Left colon (tissue), 2 donors: ENCODE measurements at places on chromosomes 5 and 9.

GRCh38 chr9:129806061-129806460 is 3.1 kb downstream of the TOR1B start:
- no peak for DNase-seq

- DNase-seq: no peak
Measured at GRCh38 chr9:107918749-107919148, 429.2 kb upstream of the KLF4 start.

DNA sequence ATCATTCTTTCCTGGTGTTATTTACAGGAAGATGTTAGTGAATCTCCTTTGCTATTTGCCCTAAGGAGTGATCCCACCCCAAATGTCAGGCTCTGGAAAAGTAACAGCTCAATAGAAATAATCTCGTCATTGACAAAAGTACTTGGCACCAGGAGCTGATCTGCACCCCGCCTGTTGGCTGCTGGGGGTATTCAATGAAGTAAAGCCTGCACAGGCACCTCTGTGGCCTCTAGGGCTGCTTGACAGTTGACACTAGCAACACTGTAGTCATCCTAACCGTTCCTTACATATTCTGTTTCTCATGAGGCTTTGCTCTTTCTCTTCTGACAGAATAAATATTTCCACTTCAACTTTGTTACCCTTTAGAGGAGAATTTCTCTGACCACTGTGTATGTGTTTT is 103.4 kb downstream of the DOCK2 start:
- DNase-seq: no peak

GRCh38 chr5:73233461-73234203 is 60.6 kb downstream of the TMEM174 start:
- no peak for DNase-seq

DNA sequence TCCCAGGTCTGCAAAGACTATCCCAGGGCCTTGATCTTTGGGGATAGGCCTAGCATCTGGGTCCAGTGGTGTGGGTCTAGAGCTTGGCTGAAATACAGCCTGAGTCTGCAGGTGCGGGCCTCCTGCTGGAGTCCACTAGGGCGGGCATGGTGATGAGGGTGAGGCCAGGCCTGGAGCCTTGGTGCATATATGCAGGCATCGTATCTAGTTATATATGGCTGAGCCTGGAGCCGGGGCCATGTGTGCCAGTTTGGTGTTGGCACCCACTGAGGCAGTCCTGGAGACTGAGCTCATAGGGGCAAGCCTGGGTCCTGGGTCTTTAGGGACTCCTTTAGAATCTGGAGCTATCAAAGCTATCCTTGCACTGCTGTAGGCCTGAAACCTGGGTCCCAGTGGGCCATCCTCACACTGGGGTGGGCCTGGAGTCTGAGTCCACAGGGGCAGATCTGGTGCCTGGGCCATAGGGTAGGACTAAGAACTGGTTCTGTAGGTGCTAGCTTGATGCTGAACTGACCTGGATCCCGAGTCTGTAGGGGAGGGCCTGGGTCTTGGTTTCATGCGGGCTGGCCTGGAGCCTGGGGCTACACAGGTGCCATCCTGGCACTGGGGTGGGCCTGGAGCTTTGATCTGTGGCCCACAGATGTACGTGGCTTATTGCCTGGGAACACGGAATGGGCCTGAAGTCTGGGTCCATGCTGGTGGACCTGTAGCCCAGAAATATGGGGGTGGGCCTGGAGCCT is 346.5 kb upstream of the MEF2C start:
- no peak for DNase-seq

DNA sequence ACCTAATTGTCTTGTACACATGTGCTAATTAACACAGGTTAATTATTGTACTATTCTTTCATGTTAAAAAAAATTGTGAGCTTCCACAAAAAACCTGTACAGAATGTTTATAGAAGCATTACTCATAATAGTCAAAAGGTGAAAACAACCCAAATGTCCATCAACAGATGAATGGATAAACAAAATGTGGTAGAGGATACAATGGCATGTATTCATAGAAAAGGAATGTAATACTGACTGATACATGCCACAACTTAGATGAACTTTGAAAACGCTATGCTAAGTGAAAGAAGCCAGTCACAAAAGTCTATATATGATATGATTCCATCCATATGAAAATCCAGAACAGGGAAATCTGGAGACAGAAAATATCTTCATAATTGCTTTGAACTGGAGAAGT is 25.6 kb downstream of the RRAGA start:
- no peak for DNase-seq

- DNase-seq: peak; percentile 72
Measured at GRCh38 chr5:151770383-151771258, 1.1 kb upstream of the G3BP1 start.

GRCh38 chr5:134457801-134458200 is 46.1 kb upstream of the CDKN2AIPNL start:
- DNase-seq: no peak
